NCI-H446 (cell line): ENCODE measurements at places on chromosomes 1 and 21.

- DNase-seq = no peak
Measured at GRCh38 chr1:172352435-172352834, 68.0 kb upstream of the C1orf105 start.

DNA sequence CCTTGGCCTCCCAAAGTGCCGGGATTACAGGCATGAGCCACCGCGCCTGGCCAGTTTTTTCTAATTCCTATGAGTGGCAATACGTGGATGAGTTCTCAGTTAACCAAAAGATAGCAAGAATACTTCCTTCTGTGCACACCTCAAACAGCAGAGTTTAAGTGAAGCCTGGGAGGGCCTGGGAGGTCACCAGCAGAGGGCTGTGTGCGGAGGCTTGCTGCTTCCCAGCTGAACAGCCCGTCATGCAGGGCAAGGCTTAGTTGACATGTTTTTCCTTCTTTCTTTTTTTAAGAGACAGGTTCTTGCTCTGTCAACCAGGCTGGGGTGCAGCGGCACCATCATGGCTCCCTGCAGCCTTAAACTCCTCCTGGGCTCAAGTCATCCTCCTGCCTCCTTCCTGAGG, 17.8 kb downstream of the GNG4 start:
- DNase-seq = no peak

DNA sequence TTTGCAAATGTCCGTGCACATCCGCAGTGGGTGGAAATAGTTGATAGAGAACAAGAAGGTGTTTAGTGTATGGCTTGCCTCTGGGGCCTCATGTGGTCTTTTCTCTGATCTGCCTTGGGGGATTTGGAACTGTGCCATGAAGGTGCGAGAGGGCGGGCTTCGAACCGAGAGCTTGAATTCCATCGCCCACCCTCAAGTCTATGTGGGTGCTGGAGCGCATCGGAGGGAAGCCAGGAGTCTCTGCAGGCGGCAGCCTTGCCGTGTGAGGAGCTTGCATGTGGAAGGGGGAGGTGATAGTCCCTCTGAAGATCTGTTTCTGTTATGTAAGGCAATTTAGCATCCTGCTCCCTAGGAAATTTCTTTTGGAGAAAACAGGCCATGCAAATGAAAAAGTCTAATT, 119.6 kb downstream of the HUNK start:
- DNase-seq = no peak

- no peak for DNase-seq
Measured at GRCh38 chr1:234841710-234842231, 231.8 kb upstream of the IRF2BP2 start.

DNA sequence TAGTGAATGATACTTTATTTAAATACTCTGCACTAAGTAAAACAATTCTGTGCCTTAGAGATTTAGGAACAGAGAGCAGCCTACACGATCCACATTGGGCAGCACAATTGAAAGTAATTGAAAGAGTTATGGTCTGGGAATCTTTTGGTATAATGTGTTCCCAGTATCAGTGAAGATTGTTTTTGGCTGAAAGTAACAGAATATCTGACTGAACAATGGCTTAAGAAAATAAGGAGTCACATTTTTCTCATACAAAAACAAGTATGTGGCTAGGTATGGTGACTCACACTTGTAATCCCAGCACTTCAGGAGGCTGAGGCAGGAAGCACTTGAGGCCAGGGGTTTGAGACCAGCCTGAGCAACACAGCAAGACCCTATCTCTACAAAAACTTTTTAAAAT, 306.2 kb downstream of the NFIA start:
- no peak for DNase-seq

- DNase-seq = no peak
Measured at GRCh38 chr1:206900149-206900548, 2.9 kb downstream of the IL24 start.

DNA sequence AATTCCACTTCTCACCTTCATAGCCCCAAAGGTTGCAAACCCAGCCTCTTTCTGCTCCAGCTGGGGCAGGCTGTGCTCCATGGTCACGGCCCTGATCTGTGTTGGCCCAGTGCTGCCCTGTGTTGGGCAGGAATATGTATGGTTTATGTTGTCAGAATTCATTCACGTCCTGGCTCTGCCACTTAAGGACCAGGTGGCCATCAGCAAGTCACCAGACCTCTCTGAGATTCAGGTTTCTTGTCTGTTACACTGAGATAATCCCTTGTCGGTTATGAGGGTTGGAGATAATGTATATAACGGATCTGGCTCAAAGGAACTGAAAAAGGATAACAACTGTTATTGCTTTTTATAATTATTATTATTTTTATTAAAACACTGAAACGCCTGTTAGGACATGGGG, 39.1 kb upstream of the SELENON start:
- DNase-seq = no peak

GRCh38 chr1:160149233-160149632, 2.2 kb upstream of the ATP1A4 start:
- DNase-seq = no peak

DNA sequence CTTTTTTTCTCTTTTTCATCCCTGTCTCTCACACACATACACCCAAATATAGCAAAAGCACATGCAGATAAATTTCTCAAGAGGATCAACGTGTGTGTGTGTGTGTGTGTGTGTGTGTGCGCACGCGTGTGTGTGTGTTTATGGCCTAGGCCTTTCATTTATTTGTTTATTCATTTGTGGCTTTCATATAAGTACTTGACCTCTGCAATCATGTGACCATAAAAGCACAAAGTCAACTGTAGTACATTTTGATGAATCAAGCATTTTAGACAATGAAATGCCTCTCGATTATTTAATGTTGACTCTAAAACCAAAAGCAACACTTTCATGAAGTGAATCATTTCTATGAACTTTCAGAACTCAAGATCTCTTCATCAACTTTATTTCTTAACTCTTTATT, 194.1 kb upstream of the ADGRL2 start:
- no peak for DNase-seq

- DNase-seq = no peak
Measured at GRCh38 chr1:182978151-182978853, 25.3 kb upstream of the SHCBP1L start.

GRCh38 chr1:19700079-19700777, 35.6 kb downstream of the HTR6 start:
- no peak for DNase-seq

DNA sequence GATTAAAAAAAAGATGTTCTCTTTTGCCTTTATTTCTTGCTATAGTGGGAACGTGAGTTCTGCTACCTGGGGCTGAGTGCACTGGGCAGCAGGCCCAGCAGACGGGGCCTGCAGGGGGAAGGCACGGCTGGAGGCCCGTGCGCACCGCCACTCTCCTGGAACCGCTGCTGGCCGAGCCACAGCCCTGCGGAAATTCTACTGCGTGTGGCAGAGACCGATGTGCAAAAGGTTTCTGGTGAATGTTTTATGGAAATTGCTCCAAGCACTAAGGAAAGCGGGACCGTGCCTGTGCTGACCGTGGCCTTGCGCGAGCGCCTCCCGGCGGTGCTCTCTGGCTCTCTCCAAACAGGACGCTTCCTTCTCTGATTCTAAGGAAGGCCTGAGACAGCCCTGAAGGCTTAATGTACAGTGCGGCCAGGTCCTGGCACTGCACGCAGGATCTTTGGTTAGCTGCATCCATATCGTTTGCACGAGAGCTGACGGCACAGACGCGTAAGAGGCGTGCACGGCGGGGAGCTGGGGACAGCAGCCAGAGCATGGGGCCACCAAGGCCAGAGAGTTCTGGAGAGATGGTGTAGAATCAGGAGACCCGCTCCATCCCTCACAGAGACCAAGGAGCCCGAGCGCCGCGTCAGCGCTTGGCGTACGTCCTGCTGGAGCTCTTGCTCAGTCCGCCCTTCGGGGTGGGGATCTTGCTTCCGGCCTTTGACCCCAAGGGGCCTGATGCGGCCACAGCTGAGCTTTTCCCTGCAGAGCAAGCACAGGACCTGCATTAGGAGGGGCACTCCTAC, 18.7 kb upstream of the LRRC47 start:
- no peak for DNase-seq

DNA sequence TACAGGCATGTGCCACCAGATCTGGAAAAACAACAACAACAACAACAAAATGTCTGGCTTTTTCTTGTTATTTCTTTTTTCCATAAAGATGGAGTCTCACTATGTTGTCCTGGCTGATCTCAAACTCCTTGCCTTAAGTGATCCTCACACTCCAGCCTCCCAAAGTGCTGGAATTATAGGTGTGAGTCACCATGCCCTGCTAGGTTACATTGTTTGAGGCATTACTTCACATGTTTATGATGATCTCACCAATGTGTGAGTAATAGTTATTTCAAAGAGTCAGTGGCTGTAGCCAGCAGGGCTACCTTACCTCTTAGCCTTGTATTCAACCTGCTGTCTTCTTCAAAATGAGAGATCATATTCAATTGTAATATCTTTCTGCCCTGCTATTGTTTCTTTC, 445.7 kb downstream of the AMY1C start:
- no peak for DNase-seq

GRCh38 chr1:152827173-152827572, at the start of gene LCE1A:
TSS of gene LCE1A (plus strand) at chr1:152827473. CDS start at chr1:152827473, 0 bp downstream.
- no peak for DNase-seq

GRCh38 chr1:181409981-181410380, 73.3 kb upstream of the CACNA1E start:
- DNase-seq = no peak

DNA sequence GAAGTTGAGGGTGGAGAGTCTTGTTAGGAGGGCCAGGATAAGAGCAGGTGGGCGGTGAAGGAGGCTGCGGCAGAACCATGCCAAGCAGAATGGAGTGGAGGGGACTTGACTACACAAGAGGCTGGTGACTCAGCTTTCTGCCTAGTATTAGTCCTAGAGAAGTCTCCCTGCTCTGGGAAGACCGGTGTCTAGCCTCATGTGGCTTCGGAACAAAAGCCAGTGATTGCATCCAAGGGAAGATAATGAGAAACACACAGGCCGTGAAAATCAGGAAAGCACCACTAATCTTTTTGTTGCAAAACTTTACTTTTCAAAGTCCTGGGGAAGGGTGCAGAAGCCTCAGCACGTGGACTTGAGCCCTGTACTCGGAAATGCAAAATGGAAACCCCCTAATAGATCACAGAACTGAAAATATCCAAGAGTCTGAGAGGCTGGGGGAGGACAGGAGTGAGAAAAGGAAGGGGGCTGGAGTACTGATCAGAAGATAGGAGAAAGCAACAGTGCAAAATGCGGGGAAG, 31.4 kb downstream of the DDR2 start:
- DNase-seq = peak; percentile 76

DNA sequence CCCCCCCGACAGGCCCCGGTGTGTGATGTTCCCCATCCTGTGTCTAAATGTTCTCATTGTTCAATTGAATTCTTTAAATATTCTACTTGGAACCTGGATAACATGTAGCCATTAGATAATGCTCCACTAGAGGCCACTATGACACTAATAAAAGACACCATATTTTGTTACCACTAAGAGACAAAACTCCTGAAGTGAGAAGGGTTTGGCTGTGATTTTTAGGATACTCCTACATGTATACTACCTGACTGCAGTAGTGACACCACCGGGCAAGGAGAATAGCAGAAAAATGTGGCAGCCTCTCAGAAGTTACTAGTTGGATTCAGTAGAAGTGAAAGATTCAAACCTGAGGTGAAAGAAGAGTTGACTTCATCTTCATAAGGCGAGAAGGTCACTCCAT, 36.0 kb downstream of the F5 start:
- peak; percentile 61 for DNase-seq

- no peak for DNase-seq
Measured at GRCh38 chr1:207030522-207031009, 2.0 kb downstream of the C1orf116 start.

GRCh38 chr1:17365293-17365692, 6.7 kb upstream of the PADI6 start:
- DNase-seq = no peak

GRCh38 chr1:49686107-49686506, 337.6 kb downstream of the AGBL4 start:
- no peak for DNase-seq

DNA sequence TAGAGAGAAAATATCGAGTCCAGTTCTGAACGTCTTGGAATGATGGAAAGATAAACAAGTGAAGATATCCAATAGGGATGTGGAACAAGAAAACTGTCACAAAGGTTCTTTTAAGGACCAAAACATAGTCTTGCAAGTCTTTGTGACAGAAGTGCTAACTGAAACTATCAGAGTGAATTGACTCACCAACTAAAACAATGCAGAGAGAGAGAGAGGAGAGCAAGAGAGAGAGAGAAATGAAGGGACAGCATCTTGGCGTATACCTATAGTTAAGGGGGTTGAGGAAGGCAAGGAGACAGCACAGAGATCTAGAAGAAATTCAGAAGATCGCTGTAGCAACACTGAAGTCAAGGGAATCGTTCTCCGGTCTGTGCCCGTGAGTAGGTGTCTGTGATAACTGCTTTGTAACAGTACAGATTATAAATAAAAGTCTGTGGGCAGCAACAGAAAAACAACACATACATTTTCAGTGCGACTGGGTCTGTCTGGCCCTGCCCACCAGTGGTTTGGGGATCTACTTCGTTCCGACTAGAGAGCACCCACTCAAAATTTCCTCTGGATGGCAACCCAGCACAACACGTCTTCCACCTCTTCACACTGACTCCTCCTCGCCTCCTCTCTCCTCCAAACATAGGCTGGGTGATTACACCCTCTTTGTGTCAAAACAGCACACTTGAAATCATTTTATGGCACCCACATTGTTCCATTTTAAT, 4.8 kb upstream of the COA6 start:
- DNase-seq = no peak

- peak; percentile 49 for DNase-seq
Measured at GRCh38 chr1:180188091-180188506, 33.4 kb downstream of the QSOX1 start.

DNA sequence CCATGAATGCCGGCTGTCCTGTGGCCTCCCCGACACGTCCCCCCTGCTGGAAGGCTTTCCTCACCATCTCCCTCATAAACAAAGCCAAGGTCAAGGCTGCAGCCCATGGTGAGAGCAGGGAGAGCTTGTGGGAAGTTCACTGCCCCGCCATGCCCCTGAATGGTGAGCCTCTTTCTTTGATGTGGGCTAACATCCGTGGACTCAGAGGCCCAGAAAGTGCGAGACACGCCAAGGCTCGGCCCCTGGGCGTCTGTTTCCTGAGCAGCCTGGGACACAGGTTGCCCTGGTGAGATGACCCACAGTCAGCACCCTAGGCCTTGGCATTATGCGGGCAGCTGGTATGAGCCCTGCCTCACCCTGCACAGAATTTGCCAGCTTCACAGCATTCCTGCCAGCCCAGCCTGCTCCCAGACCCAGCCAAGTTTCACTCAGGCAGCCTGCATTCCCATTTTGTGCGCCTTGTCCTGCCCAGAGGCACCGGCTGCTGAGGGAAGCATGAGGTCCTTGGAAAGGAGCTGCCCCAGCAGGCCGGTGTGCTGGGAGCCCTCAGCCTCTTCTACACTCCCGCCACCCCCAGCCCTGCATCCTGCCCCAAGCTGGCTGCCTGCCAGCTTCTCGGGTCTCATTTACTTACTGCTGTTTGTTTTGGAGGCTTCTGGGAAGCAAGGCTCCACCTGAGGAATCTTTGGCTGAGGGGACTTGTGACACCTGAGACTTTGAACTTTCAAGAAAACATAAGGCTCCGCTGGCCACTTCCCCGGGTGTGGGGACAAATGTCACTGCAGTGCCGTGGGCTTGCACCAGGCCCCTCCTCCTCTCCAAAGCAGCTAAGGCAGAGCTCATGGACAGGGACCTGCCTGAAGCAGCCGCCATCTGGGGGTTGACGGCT, 31.9 kb downstream of the NEK2 start:
- DNase-seq = peak; percentile 74
